T-helper 2 cell treated with Interferon-gamma antibody and Interleukin-4, amounts not matched to agents 5 μg/mL and 100 μg/mL, for 36 hours (primary cell): ENCODE measurements at places on chromosomes 13 and 19.

- DNase-seq = no peak
Observed at GRCh38 chr13:99374169-99374991, 67.2 kb upstream of the GPR183 start.

DNA sequence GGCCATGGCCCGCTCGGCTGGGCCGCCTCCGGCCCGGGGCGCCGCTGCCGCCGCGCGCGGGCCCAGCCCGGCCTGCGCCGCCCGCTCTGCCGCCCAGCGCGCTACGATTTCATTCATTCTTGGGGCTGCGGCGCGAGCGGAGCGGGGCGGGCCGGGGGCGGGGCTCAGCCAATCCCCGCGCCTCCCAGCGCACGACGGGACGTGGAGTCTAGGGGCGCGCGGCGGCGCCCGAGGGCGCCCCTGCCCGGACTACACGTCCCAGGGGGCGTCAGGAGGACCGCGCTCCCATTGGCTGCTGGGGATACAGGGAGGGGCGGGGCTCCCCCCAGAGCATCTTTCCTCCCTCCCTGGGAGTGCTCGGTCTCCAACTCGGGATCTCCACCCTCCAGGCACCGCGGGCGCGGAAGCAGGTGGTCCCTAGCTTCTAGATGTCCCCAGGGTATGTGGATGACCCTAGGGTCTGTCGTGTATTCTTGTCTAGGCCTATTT, 5.6 kb upstream of the DPF1 start:
- peak; percentile 78 for DNase-seq

GRCh38 chr13:41512441-41512840, 55.1 kb downstream of the RGCC start:
- DNase-seq = no peak

DNA sequence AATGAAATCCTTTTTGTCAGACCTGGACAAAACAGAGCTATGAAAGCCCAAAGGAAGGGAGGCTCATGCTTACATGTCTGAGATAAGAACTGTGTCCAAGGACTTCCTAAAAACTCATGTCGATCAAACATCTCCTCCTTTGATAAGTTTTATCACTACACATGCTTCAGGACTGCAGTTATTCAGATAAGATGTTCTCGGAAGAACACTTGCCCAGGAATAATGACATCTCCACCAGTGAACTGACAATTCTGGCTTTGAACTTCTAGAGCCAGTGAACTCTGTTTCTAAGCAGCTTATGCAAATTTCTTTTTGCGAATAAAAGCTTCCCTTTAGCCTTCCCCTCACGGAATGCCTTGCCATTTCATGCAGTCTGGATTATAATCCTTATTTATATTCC, 561.6 kb downstream of the TBC1D4 start:
- DNase-seq = no peak

GRCh38 chr19:1575323-1576241, 7.5 kb upstream of the MEX3D start:
- no peak for DNase-seq

GRCh38 chr13:91200486-91200885, 147.0 kb upstream of the MIR17HG start:
- DNase-seq = no peak

DNA sequence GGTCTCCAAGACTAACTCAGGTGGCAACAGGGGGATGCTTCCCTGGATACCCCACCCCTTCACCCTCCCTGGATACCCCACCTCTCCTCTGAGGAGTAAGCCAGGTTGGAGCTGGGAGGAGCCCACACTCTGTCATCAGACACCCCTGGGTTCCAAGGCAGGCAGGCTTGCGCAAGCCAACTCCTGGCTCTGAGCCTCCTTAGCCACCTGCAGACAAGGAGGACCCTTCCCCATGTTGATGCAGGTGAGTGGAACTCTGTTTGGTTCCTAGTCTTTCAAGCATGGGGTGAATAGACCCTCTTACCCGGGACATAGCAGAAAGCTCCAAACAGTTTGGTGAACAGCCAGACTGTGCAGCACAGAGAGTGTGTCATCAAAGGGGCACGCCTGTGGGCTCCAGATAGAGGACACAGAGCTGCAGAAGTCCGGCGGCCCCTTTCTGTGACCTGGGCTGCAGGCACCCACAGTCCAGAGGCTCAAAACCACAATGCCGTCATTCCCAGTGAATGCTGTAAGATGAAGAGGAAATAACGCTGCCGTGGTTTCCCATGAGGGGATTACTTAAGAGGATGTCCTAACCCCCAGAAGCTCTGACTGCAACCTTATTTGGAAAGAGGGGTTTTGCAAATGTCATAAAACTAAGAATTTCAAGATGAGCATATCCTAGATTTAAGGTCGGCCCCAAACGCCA, 12.1 kb upstream of the HAS1 start:
- DNase-seq = no peak

- DNase-seq = no peak
Observed at GRCh38 chr19:13010992-13011652, 15.8 kb downstream of the NFIX start.

GRCh38 chr19:48194041-48194843, 23.8 kb downstream of the ZSWIM9 start:
- DNase-seq = no peak

DNA sequence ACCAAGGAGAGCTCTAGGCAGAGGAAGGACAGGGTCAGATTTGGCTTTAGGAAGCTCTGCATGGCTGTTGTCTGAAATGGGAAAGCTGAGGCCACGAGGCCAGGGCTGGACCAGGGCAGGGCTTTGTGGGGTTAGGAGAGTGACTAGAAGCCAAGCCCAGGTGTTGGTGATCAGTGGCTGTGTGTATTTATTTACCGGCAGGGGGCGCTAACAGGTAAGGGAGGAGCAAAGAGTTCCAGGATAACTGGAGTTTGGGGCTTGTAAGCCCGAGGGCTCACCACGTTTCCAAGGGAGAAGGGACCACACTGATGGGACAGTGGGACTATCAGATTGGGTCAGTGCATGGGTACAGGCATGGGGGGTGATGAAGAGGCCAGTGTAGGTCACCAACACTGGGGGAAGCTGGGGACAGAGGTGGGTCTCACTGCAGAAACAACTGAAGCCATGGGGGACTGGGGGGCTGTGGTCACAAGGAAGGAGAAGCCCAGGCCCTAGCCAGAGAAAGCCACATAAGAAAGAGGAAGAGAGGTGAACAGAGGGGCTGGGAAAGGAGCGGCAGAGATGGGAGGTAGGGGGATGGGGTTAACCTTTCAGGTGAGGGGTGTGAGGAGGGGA, 3.9 kb downstream of the TMEM147 start:
- peak; percentile 39 for DNase-seq

DNA sequence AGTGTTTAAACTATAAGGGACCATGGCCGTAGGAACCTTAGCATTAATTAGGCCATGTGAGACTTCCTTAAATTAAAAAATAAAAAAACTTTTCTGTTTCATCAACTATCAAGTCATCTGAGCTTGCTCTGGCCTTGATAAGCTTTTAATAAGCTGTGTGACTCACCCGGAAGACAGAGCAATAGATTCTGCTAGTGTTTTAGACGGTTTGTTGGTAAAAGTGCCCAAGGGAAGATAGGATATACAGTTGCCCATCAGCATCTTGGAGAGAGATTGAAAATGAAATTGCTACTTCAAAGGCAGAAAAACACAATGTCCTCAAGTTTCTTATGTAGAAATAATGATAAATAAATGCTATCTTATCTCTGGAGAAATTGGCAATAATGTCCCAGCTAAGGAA, 31.2 kb upstream of the RCBTB2 start:
- DNase-seq = no peak

- DNase-seq = no peak
Observed at GRCh38 chr19:4984106-4984380, 15.1 kb downstream of the KDM4B start.

DNA sequence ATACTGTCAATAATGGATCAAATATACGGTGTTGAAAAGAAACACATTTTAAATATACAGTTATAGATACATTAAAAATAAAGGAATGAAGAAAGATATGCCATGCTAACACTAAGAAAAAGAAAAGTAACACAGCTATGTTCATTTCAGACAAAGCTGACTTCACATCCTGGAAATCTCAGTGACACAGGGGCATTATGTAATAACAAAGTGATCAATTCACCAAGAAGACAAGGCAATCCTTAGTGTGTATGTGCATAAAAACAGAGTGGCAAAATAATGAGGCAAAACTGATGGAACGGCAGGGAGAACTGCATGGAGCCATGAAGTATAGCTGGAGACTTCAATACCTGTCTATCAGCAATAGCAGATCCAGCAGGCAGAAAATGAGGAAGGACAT, 13.1 kb downstream of the ZNF14 start:
- no peak for DNase-seq
